ENCODE measurements at places on chromosomes 1 and 21.
A peak's percentile ranks its signal among the peaks of the same experiment; 100 is the strongest.

DNA sequence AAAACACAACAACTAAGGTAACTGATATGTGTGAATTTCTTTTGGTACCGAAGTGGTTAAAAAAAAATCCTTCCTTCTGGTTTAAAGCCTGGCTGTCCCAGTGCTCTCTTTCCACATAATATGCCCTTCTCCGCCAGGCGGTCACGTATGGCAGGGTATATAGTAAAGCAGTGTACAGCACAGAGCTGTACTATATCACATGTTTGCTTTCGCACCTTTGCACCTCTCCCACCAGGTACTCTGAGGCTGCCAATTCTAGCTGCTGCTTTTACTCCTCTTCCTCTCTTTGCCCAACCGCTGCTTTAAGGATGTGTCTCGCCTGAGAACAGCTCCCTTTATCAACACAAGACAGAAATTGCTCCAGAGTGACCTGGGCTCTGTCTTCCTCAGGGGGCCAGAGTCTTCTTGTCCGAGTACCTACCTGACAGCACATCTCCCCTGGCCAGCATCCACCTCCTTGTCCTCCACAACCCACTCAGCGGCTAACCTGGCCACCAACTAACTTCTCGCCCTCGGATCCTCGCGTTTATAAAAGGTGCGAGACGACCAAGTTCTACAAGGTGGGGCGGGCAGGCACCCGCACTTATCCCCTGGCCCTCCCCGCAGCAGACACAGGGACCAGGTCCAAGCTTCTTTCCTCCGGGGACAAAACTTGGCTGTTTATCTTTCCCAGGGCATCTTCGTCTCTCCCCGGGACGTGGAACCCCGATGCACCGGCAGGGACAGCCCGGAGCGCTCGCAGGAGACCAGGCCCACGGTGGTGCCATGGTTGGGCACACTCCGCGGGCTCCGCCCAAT, 1.6 kb downstream of the COLGALT2 start:
- DNase-seq = no peak

DNA sequence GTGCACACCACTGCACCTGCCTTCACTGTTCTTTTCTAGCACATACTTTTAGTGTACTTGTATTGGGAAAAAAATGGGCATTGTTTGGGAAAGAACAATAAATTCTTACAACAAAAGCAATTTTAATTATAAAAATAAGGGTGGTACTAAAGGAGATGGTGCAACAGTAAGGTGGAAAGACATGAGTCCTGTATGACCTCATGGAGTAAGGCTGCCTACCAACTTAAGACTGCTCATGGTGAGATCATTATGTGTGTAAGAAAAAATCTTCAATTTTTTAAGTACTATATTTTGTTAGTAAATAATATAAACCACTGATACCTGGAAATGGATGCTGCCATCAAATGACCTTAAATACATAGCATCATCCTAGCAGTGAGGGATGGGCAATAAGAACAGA, 29.6 kb upstream of the PHGDH start:
- DNase-seq = no peak

GRCh38 chr21:40445349-40445921, 401.5 kb downstream of the DSCAM start:
- no peak for DNase-seq

DNA sequence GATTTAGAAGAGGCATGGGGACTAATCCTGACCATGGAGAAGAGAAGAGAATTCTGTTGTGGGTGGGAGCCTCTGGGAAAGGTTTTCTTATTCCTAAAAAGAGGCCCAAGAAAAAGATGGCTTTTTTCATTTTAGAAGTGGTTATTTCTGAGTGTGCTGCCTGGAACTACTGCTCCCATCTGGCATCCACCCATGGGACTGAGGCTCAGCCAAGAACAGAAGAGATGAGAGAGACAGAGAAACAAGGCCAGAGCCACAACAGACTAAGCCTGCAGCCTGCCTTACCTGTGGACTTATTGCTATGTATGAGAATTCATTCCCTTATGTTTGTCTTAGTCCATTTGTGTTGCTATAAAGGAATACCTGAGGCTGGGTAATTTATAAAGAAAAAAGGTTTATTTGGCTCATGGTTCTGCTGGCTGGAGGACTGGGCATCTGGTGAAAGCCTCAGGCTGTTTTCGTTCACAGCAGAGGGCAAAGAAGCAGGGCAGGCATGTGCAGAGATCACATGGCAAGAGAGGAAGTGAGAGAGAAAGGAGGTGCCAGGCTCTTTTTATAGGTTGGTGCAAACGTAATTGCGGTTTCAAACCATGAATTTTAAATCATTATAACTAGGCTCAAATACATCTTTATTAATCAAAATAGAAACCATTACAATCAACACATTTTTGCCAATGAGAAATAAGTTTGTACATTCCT, 57.5 kb upstream of the PRDM2 start:
- DNase-seq = no peak

GRCh38 chr1:46643368-46643775, 24.8 kb downstream of the ATPAF1 start:
- peak; percentile 91 for DNase-seq

GRCh38 chr1:246012341-246012740, 494.7 kb downstream of the SMYD3 start:
- peak; percentile 67 for DNase-seq

DNA sequence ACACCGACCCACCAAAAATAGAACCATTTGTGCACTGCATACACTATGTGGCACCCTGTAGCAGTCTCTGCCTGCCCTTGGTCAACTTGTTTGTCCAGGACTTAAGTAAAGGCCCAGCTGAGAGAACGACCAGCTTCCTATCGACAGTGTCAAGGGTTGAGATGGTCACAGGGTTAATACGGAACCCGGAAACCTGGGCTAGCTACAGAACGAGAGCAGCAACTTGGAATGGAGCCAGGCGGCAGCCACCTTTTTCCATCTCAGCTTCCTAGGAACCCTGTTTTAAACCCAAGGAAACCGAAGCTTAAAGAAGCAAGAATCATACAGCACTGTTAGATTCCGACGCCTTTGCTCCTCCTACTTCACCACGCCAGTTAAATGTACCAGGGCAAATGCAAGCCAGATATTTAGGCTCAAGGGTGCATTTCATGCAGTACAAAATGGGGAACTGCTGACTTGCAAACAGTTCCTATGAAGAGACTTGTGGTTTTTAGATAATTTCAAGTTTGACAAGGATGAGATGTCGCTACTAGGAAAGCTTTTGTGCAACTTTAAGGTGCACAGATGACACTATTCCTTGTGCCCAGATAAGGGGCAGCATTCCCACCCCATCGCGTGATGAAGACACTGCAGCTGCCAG, 35.5 kb downstream of the SLC66A1 start:
- no peak for DNase-seq

GRCh38 chr21:39952265-39952664, 85.0 kb downstream of the PCP4 start:
- peak; percentile 18 for DNase-seq

DNA sequence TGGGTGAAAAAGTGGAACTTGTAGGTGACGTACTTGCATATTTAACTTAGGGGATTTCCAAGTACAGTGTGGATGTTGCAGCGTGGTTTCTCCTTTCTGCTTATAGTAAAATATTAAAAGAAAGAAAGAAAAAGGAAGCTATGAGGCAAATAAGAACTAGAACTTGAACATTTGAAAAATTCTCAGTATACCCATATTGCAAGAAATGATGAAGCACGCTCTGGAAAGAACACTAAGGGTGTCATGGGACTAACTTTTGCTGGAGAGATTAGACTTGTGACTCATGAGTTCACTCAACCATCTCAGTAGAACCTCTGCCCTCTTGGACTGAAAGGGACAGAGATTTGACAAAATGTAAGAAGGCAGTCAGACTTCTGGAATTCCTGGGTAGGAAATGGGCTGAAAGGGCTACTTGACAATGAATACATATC, 704.5 kb upstream of the ADGRL4 start:
- no peak for DNase-seq

DNA sequence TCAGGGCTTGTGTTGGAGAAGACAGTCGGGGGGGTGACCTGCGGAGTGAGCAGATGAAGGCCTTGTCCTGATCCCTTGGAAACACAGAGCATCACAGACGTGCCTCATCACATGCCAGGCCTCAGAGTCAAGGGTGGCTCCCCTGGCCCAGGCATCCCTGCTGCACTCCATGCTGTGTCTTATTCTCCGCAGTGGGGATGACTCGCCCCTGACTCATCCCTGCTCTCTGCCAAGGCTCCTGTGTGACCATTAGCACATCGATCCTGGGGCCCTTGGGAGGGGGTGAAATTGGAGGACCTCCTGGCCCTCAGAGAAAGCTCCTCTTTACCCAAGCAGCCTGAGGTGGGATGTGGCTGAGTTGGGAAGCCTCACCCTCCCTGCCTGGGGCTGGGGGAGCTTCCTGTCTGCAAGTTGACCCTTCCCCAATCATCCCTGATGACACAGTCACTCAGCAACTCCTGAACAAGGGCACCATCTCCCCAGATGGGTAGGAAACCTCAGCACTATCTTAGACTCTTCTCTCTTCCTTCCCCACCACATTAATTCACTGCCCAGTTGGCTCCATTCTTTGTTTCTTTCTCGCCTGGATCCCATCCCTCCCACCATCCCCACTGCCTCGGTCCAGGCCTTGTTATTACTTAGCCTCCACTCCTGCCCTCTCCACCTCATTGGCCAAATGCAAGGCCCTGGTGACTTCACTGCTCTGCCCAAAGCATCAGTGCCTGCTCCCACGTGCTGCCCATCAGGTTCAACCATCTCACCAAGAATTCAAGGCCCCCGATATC, 74.6 kb downstream of the CAMK2N1 start:
- DNase-seq = no peak

DNA sequence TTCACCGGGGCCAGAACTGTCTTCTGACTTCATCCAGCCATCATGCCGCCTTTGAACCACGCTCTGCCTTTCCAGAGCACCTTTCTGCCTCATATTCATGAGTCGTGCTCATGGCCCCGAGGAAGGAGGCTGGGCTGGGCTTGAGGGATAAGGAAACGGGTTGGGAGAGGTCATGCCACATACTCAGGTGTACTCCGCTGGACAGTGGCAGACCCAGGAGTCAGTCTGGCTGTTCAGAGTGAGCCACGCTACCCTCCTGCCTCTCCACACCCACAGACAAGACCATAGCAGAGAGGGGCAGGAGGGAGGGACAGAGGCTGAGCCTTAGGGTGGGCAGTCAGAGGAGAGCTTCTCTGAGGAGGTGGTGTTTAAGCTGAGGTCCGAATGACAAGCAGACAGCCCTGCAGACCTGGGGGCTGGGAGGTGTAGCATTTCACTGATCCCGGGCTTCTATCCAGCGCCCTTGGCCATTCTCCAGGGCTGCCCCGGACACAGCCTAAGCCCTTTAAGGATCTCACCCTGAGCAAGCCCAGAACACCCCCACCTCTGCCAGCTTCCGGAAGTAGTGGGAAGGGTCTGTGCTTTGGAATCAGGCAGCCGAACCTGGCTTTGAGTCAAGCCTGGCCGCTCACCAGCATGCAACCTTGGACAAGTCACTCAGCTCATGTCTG, 102.3 kb downstream of the LACTBL1 start:
- no peak for DNase-seq

DNA sequence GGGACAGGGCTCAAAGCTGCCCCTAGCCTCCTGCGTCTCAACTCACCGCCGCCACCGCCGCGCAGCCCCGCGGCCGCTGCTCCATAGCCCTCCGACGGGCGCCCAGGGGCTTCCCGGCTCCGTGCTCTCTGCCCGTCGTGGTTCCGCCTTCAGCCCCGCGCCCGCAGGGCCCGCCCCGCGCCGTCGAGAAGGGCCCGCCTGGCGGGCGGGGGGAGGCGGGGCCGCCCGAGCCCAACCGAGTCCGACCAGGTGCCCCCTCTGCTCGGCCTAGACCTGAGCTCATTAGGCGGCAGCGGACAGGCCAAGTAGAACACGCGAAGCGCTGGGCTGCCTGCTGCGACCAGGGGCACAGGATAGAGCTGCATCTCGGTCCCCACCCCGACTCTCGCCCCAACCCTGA, at the start of gene TNFRSF25:
Gene TNFRSF25, minus strand, starts transcription at position 151 of the 400 bp plus-strand sequence. Its CDS starts 66 bp downstream, at position 85.
- no peak for DNase-seq

- DNase-seq = no peak
Measured at GRCh38 chr1:118084400-118084799, 100.6 kb downstream of the SPAG17 start.

DNA sequence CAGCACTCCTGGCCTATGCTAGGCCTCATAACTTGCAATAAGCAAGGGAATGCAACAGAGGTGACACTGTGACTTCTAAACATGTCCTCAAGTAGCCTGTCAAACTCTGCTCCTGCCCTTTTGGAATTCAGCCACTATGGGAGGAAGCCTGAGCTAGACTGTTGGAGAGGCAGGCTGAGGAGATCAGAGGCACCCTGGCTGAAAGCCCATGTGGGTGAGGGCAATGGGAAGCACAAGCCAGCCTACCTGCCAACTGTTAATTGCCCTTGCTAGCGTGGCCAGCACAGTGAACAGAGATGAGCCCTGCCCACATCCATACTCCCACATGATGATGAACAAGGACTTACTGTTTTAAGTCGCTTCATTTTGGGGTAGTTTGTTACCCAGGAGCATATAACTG, 17.7 kb downstream of the GNB1 start:
- no peak for DNase-seq

DNA sequence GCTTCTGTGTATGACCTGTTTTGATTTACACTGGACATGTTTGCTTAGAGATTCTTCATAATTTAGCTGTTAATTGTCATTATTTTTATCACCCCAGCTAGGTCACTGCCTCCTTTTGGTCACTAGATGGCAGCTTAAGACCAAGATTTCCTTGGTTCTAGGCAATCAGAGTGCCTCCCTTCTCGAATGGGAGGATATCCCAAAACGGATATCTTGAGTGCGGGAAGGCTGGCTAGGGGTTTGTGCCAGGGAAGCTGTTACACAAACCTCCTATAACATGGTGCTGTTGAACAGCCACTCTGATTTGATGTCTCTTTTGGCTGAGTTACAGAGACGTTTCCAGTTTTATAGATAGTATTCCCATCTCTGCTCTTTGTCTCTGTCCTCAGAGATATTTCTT, 283.5 kb downstream of the S1PR1 start:
- DNase-seq = peak; percentile 63

DNA sequence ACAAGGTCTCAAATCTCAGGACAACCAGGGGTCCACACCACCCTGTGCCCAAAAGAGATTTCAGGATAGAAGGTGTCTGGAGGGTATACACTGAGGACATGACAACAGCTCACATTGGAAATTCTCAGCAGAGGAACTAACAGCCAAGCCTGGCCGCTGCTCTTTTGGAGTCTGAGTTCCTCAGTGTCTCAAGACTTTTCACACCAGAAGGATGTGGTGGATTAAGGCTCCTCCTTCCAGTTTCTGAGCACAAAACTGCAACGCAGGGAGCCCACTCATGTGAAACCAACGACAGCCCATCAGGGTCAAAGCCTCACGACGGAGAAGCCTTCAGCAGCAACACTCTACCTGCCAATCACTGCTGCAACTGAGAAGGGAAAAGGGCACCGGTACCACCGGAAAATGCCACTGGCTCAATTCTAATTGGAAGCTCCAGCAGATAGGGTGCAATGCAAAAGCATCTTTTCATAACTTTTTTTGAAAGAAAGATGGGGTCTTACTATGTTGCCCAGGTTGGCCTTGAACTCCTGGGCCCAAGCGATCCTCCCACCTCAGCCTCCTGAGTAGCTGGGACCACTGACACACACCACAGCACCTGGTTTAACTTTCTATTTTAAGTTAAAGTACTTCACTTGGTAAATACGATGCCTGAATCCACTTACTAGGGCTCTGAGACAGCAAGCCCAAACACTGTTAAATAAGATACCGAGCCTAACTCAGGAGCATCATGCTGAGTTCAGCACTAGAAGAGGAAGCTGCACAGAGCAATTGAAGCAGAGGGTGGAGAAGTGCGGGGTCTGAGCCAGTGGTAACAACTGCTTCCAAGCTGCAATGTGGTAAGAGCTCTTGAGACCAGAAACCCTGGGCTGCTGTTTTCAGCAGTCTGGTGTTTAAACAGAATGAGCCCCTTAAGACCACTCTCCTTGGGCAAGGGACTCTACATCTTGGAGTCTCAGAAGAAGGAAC, 7.8 kb downstream of the CAPZB start:
- no peak for DNase-seq
